Endodermal cell (in vitro differentiated cells): ENCODE measurements at places on chromosomes 6 and 20. TPM values are rescaled to one million over a fixed set of nuclear protein-coding genes. Genes with fewer than 3 reads are reported as not detected.

GRCh38 chr6:34237316-34237721, 646 bp downstream of the HMGA1 start:
- H3K36me3 ChIP-seq, result peaks cover 37% of the 10 kb centered on the region
- H3K27me3 ChIP-seq, result no peaks in the 10 kb centered on the region
- no peak overlapping the region for H3K27ac ChIP-seq
- no peak for DNase-seq
- H3K4me3 ChIP-seq, result peak overlapping the region; percentile 95

GRCh38 chr20:37559312-37560027, 31.8 kb upstream of the BLCAP start:
- no peaks in the 10 kb centered on the region for H3K36me3 ChIP-seq
- no peak for DNase-seq
- H3K4me3 ChIP-seq, result no peak overlapping the region

DNA sequence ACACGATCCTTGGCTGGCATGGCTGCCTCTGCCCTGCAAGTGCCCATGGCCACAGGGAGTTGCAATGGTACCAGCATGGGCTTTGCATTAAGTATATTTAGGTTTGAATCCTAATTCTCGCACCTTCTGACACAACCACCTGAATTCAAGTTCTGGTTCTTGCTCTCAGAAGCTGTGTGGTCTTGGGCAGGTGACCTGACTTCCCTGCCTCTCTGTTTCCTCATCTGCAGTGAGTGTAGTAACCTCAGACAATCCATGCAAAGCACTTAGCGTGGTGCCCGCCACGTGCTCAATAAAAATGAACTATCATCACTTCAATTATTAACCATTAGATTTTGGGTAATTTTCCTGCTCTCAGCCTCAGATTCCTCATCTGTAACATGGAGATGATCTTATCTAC, 378.8 kb upstream of the ARID1B start:
- H3K27me3 ChIP-seq, result no peaks in the 10 kb centered on the region
- no peak for DNase-seq
- no peak overlapping the region for H3K27ac ChIP-seq
- no peaks in the 10 kb centered on the region for H3K36me3 ChIP-seq
- no peaks in the 10 kb centered on the region for H3K4me1 ChIP-seq

DNA sequence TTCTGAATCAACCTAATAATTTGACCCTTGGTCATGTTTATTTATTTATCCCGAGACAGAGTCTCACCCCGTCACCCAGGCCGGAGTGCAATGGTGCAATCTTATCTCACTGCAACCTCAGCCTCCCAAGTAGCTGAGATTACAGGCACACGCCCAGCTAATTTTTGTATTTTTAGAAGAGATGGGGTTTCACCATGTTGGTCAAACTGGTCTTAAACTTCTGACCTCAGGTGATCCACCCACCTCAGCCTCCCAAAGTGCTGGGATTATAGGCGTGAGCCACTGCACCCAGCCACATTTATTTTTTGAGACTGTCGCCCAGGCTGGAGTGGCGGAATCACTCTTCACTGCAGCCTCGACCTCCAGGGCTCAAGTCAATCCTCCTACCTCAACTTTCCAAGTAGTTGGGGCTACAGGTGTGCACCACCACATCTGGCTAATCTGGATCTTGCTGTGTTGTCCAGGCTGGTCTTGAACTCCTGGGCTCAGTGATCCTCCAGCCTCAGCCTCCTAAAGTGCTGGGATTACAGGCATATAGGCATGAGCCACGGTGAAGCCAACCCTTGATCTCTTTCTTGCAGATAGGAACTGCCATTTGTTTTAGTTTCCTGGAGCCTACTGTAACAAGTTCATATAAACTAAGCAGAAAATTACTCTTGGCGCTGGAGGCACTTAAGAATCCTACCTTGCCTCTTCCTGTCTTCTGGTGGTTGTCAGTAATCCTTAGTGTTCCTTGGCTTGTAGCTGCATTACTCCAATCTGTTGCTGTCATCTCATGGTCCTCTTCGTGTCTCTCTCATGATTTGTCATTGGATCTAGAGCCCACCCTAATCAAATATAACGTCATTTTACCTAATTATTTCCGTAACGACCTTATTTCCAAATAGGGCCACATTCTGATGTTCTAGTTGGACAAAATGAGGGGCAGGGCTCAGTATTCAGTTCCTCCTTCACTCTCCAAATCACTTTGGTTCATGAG, 2.3 kb downstream of the RPS18 start:
- H3K4me3 ChIP-seq, result peak overlapping the region; percentile 98
- no peaks in the 10 kb centered on the region for H3K27me3 ChIP-seq
- DNase-seq, result no peak
- H3K4me1 ChIP-seq, result no peaks in the 10 kb centered on the region
- no peak overlapping the region for H3K27ac ChIP-seq
- H3K36me3 ChIP-seq, result peaks cover 52% of the 10 kb centered on the region

- H3K27me3 ChIP-seq, result peaks cover 5% of the 10 kb centered on the region
- no peaks in the 10 kb centered on the region for H3K36me3 ChIP-seq
- peaks cover 6% of the 10 kb centered on the region for H3K4me1 ChIP-seq
- DNase-seq, result peak; percentile 39
- no peak overlapping the region for H3K27ac ChIP-seq
Observed at GRCh38 chr6:31576897-31577578, 1.7 kb downstream of the TNF start.

- H3K4me3 ChIP-seq, result no peak overlapping the region
- peaks cover 87% of the 10 kb centered on the region for H3K36me3 ChIP-seq
- H3K4me1 ChIP-seq, result no peaks in the 10 kb centered on the region
- DNase-seq, result no peak
- no peak overlapping the region for H3K27ac ChIP-seq
Observed at GRCh38 chr20:35011589-35012226, 56.0 kb downstream of the MYH7B start.

DNA sequence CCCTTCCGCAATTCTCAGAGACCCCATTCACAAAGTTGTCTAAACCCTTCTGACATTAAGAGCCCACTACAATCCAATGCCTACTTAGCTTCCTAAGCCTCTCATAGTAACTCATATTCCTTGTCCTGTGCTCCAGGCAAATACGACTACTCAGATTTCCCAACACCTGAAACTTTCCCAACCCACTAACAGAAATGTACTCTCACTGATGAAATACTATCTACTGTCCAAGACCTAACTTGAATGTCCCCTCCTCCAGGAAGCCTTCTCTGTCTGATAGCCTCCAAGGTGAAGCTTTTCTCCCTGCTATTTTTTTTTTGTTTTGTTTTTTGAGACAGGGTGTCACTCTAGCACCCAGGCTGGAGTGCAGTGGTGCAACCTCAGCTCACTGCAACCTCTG, 30.4 kb downstream of the GPLD1 start:
- no peaks in the 10 kb centered on the region for H3K4me1 ChIP-seq
- H3K27me3 ChIP-seq, result no peaks in the 10 kb centered on the region
- H3K36me3 ChIP-seq, result no peaks in the 10 kb centered on the region
- no peak overlapping the region for H3K27ac ChIP-seq
- no peak for DNase-seq
- no peak overlapping the region for H3K4me3 ChIP-seq

DNA sequence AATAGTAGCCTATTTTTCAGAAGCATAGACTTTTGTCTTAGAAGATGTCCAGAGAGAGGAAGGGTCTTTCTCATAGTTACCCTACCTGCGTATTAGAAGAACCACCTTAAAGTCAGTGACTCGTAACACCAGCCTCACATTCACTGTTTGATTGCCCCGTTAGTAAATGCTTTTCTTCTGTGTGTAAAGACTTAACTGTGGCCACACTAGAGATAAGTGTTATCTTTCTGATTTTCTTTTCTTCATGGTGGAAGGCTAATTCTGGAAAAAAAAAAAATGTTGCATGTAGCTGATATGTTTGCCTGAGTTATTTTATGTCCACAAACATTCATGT, 83.9 kb downstream of the SAMD3 start:
- no peak overlapping the region for H3K27ac ChIP-seq
- no peaks in the 10 kb centered on the region for H3K4me1 ChIP-seq
- no peak overlapping the region for H3K4me3 ChIP-seq

GRCh38 chr20:32969356-32970114, 34.7 kb downstream of the SUN5 start:
- peaks cover 6% of the 10 kb centered on the region for H3K4me1 ChIP-seq
- no peak overlapping the region for H3K4me3 ChIP-seq

DNA sequence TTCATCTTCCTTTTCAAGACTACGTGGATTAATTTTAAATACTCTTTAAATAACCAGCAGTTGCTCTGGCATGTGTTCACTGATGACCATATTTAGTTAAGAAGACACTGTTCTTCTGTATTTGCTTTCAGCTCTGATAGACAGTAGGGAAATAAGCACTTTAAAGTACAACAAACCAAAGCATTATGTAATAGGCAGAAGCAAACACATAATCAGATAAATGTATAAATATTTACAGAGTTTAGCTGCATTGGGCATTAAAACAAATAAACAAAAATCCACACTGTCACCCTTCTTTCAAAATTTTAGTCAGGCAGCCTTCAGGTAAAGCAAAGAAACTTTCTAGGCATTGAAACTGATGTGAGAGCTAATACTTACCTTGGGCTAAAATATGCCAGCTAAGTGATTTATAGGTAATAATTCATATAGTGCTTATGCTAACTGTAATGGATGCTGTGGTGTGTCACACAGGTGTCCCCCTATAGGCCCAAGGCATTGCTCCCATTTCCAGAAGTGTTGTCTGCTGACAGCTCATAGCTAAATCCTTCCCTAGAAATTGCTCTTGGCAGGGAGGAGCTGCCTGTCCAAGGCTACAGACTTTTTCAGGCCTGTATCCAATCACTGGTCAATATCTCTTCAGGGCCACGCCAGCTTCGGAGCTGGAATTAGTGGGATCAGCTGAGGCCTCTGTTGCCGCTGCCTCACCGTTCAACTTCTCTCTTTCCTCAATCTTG, 111.5 kb upstream of the CITED2 start:
- H3K4me1 ChIP-seq, result peaks cover 4% of the 10 kb centered on the region
- no peaks in the 10 kb centered on the region for H3K27me3 ChIP-seq
- no peak overlapping the region for H3K4me3 ChIP-seq
- DNase-seq, result no peak
- H3K36me3 ChIP-seq, result no peaks in the 10 kb centered on the region
- no peak overlapping the region for H3K27ac ChIP-seq

- H3K36me3 ChIP-seq, result no peaks in the 10 kb centered on the region
- DNase-seq, result no peak
- no peak overlapping the region for H3K4me3 ChIP-seq
Observed at GRCh38 chr6:105087571-105088211, 92.1 kb downstream of the POPDC3 start.

- no peak overlapping the region for H3K4me3 ChIP-seq
- no peaks in the 10 kb centered on the region for H3K4me1 ChIP-seq
- no peak overlapping the region for H3K27ac ChIP-seq
- DNase-seq, result no peak
Observed at GRCh38 chr20:32943490-32944052, 60.7 kb downstream of the SUN5 start.

GRCh38 chr6:1418471-1419191, 29.3 kb downstream of the FOXF2 start:
- H3K4me1 ChIP-seq, result no peaks in the 10 kb centered on the region
- no peak overlapping the region for H3K4me3 ChIP-seq
- DNase-seq, result no peak
- H3K27ac ChIP-seq, result no peak overlapping the region
- H3K36me3 ChIP-seq, result no peaks in the 10 kb centered on the region
- no peaks in the 10 kb centered on the region for H3K27me3 ChIP-seq

DNA sequence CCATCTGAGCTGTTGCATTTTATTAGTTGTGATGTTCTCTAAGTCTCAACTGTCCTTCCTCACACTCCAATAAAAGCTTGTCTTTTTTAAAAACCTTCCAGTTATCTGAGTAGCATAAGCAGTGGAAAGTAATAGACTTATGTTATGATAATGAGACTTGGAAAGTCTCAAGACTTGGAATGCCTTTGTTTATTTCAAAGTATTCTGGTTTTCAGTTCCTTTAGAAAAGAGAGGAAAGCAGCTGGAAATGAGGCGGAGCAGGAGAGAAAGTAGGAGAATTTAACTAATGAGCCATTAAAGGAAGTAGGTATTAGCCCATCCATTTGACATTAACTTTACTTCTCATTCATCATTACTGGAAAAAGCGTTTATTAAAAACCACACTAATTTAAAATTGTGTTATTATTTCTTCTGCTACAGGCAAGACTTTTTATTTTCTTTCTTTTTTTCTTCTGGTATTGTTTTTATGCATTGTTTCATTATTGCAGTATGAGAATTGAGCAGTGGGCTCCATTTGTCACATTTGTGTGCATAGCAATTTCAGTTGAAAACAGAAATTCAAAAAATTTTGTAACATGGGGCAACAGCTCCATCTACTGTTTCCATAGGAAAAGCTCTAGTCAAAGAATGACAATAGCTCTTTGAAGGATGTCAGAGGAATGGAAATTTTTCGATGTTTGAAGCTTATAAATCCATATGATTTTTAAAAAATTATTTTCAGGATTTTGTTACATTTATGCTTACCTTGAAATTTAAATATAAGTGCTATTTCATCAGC, 194.8 kb downstream of the COL9A1 start:
- H3K27me3 ChIP-seq, result no peaks in the 10 kb centered on the region
- H3K36me3 ChIP-seq, result no peaks in the 10 kb centered on the region
- no peak overlapping the region for H3K27ac ChIP-seq
- no peak overlapping the region for H3K4me3 ChIP-seq
- no peak for DNase-seq

DNA sequence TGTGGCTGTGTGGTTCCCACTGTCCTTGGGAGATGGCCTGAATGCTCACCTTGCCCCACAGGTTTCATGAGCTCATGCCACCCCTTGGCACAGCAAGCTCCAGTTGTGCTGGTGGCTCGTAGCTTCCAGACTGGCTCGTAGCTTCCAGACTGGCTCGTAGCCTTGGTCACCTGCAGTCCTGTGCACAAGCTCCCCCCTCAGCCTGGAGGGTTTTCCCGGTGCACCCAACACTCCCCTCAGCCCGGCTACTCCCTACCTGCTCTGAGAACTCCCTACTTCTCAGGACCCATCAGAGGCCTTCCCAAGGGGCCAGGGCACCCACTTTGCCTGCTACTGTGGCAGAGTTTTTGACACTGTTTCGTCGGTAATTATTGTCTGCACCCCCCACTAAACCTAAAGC, 285.6 kb downstream of the TAF4 start:
- no peaks in the 10 kb centered on the region for H3K4me1 ChIP-seq
- DNase-seq, result no peak
- no peaks in the 10 kb centered on the region for H3K27me3 ChIP-seq
- H3K27ac ChIP-seq, result no peak overlapping the region
- H3K4me3 ChIP-seq, result no peak overlapping the region

GRCh38 chr20:4509825-4510522, 211.7 kb upstream of the PRND start:
- no peaks in the 10 kb centered on the region for H3K27me3 ChIP-seq
- DNase-seq, result no peak
- H3K4me1 ChIP-seq, result no peaks in the 10 kb centered on the region
- H3K27ac ChIP-seq, result no peak overlapping the region
- no peak overlapping the region for H3K4me3 ChIP-seq

Gene LST1
- not detected in 2 replicates for total RNA-seq

Gene RIPPLY2
- total RNA-seq, result 0.07 and 0.36 TPM in 2 replicates

Gene CGAS
- 2.8 and 3.8 TPM in 2 replicates for total RNA-seq

Gene LY6G5C
- total RNA-seq, result 1.7 and 2.0 TPM in 2 replicates

Gene MYB
- total RNA-seq, result 4.2 and 5.3 TPM in 2 replicates

Gene MROH8
- 2.2 to 2.8 TPM (median 2.5 TPM) in 3 replicates for total RNA-seq

Gene LRRC1
- total RNA-seq, result 12.0 and 14.1 TPM in 2 replicates

Gene GHRH
- total RNA-seq, result not detected in 3 replicates
